ENCODE measurements at places on chromosomes 16 and 17.

DNA sequence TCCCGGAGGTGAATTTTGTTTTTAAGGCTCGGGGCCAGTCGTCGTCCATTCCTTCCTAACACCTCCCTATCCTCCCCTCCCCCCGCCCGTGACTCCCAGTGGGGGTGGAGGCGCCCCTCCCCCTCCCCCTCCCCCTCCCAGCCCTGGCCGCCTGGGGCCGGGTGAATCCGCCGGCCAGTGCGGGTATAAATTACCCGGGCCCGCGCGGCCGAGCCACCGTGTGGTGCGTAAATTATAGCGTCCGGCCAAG, 2.0 kb upstream of the GSE1 start:
- DNase-seq: no peak

DNA sequence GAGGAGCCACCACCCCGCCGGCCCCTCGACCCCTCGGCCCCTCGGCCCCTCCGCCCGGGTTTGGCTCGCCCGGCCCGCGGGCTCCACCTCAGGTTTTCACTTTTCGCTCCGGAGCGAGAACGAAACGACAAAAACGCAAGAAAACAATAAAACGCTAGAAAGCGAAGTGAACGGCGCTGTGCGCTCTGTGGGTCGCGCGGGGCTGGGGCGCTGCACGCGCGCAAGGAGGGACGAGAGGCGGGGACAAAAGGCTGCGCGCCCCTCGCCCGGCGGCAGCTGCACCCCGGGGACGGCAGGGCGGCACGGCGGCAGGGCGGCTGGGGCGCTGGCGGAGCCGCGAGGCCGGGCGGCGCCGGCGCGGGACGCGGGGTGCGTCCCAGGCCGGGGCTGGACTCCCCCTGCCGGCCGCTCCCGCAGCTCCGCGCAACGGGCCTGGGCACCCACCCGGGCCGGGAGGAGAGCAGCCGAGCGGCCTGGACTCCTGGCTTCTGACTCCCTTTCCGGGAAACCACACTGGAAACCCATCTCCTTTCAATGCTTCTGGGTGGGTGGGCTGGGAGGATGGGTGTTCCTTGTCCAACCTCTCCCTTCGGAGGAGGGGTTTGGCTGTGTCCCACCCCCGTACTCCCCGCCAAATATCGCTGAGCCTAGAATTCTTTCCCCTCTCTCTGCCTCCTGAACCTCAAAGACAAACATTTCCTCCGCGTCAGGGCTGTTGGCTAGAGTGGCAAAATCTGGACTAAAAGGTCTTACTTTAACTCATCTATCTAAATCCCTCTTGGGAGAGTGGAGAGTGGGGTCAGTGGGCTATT, 9.9 kb downstream of the TBX2 start:
- no peak for DNase-seq

DNA sequence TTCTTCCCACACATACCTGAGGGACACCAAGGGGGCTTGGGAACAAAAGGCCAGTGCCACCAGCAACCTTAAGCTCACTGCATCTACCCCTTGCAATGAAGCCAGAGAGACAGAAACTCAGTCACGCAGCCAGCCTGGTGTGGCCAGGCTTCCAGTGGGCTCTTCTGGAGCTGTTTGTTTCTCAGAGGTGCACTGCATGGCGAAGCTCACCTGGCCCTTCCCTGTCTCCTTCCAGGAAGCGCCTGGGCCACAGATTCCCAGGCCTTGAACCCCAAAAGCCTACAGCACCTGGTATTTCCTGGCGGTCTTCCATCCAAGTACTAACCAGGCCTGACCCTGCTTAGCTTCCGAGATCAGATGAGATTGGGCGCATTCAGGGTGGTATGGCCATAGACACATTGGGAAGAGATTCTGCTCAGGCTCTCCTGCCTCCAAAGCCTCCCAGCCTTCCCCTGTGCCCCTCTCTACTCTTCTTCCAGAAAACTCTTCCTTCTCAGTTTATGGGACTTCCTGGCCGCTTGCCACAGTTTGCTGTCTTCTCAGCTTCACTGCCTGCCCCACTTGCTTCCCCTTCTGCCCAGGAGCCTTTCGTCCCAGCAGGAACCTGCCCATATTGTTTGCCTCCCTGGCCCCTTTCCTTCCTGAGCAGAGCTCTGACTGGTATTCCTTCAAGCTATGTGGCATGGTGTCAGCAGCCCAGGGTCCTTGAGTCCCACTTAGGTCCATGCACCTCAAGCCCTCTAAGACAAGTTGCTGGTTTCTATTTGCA, 1.6 kb downstream of the CISD3 start:
- DNase-seq: no peak

DNA sequence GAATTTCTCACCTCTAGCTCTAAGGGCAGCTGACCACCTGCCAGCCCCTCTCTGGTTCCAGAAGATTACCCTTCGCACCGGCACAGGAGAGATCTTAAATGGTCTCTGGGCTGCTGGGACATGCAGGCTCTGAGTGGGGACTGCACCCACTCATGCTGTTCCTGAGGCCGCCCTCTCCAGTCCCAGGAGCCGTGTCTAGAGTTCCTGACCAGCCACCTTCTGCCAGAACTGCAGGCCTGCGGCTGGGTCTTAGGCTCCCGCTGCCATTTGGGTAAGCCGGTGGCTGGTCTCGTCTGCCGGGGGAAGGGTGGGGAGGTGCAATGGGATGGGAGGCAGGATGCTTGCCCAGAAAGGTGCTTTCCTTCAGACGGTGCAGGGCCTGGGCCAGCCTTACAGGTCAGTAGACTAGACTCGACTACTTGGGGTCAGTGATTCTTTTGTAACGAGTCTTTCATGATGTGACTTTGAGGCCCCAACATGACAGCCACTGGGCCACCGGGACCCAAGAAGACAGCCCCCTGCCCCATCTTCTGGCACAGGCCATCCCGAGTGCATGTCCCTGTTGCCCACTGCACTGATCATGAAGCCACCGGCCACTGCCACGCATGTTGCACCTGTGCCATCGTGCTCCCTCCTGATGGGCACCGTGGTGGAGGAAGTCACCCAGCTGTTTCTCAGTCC, 26.4 kb downstream of the B9D1 start:
- no peak for DNase-seq

DNA sequence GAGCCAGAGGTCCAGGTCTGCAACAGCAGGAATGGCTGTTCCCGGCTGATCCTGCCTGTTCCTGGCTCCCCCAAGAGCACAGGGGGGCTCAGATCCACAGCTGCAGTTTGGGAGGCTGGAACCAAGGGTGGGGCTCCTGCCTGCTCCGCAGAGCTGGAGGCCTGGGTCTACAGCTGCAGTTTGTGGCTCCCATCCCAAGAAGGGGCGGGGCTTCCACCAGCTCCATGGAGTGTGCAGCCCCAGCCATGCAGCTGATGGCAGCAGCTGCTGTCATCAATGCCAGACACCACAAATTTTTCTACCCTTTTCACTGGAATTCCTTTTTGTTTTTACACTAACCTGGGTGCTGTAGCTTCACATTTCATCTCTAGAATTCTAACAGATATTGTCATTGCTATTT, 135.4 kb upstream of the KIF2B start:
- DNase-seq: no peak

DNA sequence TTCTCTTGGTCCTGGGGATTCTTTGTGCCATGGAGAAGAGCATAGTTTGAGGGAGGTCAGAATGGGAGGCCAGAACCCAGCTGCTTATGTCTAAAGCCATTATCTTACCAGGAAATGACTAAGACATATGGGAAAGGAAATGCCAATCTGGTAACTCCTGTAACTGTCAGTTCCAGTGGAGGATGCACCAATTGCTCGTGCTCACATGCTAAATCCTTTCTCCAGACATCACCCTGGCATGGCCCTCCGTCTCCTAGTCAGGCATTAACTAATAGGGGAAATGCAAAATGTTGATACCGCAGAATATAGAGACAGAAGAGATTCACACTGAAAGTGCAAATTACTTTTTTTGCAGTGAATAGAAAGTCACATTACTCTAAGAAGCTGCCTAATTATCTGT, 255.6 kb upstream of the HSBP1 start:
- no peak for DNase-seq

- no peak for DNase-seq
Observed at GRCh38 chr16:70254180-70254964, 2.6 kb upstream of the EXOSC6 start.

DNA sequence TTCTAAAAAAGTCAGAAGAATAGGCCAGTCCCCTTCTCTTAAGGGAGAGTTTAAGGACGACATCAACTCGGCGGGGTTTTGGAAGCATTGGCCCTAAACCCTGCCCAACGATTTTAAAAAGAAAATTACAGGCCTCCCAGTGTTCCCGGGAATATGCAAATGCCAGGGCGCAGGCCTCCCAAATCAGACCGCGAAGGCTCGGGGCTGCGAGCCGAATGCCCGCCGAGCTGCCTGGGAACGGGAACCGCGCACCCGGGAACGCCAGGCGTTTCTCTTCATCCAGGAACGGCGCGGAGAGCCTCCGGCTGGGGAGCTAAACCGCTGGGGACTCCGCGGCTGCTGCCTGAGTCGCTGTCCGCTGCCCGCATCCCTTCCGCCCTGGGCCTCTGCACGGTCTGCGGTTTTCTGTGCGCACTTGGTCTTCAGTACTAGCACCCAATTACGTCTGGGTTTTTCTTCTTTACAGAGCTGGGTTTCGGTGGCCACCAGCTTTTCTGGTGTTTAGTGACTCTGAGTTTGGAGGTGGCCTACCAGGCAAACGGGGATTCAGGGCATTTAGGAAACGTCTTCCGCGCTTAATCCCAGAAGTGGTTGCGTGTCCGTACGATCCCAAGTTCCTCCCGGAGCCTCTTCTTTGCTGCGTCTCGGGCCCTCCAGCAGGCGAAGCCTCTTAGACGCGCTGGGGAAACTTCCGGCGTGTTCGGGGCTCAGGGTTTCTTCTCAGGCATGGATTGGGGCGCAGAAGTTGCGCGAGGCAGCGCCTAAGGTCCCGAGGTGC, 5.7 kb downstream of the IRX5 start:
- DNase-seq: no peak

DNA sequence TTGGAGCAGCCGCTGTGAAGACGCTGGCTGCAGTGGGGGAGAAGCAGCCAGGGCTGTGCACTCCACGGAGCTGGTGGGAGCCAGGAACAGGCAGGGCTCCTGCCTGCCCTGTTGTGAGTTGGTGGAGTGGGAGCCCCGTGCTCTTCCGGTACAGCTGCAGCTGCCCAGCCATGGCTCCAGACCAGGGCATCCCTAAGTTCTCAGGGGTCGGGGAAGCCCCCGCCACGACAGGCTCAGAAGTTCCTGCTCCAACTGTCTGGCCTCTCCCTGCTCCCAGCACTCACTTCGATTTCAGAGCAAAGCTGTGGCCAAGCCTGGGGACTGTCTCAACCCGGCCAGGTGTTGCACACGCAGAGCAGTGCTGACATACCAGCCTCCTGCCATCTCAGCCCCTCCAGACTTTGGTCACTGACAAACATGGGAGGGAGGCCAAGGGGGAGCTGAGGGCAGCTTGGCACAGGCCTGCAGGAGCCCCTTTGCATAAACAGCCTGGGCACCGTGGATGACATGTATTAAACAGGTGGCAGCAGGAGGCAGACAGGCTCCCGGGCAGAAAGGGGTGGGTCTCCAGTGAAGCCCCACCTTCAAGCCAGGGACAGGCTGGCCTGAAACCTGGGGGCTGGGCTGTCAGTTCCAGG, 13.9 kb upstream of the KDM8 start:
- no peak for DNase-seq

GRCh38 chr16:81076566-81077075, 417 bp downstream of the C16orf46 start:
- peak; percentile 94 for DNase-seq

DNA sequence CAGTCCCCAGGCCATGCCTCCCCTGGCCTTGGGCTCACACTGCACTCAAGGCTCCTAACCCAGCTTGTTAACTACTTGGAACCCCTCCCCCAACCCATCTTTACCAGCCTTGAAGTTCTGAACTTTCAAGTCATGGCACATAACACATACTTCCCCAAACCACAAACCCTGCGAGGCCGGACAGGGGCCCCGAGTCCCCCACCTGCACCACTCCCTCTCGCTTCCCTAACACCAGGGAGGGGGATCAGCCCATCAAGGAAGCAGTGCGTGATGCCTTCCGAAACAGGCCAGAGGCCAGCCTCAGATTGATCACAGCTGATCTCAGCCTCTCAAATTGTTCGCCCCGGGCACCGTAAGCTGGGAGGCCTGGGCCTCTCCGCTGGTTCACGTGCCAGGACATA, 3.0 kb upstream of the NLRC3 start:
- DNase-seq: no peak

GRCh38 chr17:80861418-80861815, 130.2 kb upstream of the CHMP6 start:
- no peak for DNase-seq

DNA sequence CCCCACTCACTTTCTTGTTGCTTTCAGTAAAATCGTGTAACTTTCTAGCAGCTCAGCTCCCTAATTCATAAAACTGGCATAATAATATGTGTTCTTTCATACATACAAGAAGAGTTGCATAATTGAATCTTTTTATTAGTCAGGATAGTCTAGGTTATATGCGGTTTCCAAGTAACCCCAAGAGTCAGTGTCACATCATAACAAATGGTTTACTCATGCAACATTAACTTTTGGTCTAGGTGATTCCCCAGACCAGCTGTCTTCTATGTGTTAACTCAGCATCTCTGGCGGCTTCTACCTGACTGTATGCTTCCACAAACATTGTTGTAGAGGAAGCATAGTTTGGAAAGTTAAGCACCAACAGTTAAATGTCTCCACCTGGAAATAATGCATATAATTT, 1000.4 kb downstream of the CDH11 start:
- no peak for DNase-seq

GRCh38 chr16:50501986-50502615, 46.1 kb upstream of the NKD1 start:
- DNase-seq: no peak

DNA sequence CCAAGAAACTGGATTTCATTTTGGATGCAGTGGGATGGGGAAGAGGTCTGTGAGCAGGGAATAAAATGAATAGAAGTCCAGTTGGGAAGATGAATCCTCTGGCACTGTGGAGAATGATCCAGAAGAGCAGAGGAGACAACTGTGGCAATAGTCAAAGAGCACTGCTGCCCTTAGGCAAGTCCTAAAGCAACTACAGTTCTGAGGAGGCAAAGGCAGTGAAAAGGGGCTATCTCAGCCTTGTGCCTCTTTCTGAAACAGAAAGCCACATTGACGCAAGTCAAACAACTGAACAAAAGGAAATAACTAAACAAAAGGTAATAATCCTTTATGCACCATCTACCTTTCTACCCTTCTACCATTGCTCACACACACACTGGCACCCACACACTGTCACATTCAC, 238.0 kb upstream of the AXIN2 start:
- DNase-seq: no peak

DNA sequence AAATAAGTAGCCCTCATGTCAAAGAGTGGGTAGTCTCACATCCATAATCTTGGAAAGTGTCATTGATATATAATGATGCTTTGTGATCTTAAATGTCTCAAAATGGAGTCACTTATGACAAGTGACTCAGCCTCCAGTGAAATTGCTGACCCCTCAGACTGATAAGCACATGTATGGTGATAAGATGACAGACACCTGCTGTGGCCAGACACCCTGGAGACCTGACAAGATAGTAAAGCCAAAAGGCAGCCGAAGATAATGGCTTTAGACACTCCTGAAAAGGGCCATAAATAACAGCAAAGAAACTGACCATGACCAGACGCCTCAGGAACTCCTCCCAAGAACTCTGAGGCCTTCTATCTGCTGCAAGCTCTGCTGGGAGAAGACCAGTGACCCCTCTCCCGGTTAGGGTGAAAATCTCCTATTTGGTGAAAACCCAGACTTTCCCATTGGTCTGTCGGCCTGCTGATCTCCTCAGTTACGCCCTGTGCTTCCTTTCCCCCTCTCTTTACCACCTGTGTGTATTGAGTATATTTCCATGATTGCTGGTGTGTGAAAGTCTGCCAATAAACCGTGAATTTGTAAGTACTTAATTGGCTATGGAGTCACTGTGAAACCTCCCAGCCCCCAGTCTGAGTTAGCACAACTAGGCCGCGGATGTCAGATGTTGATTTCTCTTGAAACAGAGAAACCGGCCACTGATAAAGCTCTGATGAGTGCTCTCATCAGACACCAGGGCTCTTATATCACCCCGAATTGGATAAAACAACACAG, 226.7 kb upstream of the MYOCD start:
- DNase-seq: no peak

Measured in hematopoietic multipotent progenitor cell treated with erythropoietin and hydrocortisone succinate and interleukin-3 and kit ligand, for 17 days (in vitro differentiated cells).